Activated effector memory CD4-positive, alpha-beta T cell treated with Interleukin-2 at 50 U/mL for 16 hours (primary cell): ENCODE measurements at places on chromosomes 12 and 14.

- DNase-seq = no peak
These were observed 2.4 kb downstream of the LGR5 start for GRCh38 chr12:71441836-71442566.

DNA sequence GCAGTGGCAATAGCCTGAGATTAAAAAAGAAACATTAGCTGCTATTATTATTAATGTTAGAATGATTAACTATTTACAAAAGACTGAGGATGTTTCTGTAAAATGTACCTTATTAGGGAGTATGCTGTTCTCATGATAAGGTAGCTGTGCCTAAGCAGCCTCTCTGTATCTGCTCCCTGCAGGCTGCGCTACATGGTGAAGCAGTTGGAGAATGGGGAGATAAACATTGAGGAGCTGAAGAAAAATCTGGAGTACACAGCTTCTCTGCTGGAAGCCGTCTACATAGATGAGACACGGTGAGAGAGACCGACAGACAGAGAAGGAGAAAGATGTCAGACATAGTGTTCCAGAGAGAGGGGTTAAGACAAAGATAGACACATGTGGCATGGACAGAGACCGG is 17.4 kb downstream of the PDE1B start:
- DNase-seq = no peak

DNA sequence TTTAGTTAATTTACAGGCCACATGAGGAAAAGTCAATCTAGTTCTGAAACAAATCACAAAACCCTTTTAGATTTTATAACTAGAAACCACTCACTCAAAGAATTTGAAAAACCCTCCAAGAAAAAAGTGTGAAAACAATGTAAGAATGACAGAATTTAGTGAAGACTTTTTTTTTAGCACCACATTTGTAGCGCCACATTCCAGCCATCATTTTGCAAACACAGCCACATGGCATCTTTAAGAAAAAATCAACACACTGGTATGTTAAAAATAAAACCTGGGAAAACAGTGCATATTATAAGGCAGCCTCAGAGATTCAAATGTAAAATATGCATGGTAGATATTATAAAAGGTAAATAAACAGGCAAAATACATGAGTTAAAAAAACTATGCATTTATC is 22.3 kb upstream of the ALX1 start:
- no peak for DNase-seq

GRCh38 chr12:104080764-104081163 is 16.4 kb downstream of the HCFC2 start:
- DNase-seq = no peak

DNA sequence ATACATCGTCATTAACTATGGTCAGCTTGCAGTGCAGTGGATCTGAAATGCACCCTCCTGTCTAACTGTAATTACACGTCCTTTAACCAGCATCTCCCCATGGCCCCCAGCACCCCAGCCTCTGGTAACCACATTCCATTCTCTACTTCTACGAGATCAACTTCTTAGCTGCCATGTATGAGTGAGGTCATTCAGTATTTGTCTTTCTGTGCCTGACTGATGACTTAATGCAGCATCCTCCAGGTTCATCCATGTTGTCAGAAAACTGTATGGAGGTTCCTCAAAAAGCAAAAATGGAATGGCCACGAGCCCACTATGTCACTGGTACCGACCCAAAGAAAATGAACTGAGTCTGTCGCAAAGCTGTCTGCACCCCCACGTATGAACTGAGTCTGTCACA is 107.3 kb downstream of the RIMBP2 start:
- no peak for DNase-seq

- DNase-seq = no peak
These were observed 3.6 kb upstream of the KRT6A start for GRCh38 chr12:52496590-52497071.

GRCh38 chr14:23115039-23115731 is 3.9 kb downstream of the CEBPE start:
- DNase-seq = no peak

DNA sequence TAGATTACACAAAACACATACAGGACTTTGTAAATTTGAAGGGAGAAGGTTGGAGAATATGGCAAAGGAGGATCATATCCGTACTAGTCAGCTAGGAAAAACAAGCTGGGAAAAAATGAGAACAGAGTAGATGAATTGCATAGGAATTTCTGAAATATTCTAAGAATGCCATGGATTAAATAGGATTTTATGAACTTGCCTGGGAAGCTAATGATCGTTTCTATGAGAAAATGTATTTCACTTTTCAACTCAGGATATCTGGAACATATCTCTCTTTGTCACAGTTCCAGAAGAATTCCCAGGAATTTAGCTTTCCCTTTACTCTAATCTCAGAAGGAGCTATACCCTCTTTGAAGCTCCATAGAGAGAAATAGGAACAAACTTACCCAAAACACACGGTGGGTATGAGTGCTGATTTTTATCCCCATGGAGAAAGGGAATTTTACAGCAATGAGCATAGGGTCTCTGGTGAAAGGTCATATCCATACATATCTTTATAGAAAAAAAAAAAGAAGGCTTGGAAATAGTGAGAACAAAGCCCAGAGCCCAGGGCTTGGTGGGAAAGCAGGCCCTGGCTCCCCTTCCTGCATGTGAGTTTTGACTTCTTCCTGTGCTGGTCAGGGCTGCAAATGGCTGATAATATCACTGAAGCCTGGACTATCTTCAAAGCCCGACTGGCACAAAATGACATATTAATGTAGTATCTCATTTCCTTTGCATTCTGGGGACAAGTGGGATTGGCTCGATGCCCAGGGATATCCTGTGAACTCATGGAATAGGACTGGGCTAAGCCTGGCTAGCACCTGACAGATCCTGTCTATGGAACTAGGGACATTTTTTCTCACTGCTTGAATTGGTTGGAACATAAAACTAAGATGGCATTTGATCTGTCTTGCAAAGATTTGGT is 136.3 kb downstream of the AEBP2 start:
- DNase-seq = no peak

- no peak for DNase-seq
These were observed 1.5 kb upstream of the ZBTB42 start for GRCh38 chr14:104799244-104800014.

DNA sequence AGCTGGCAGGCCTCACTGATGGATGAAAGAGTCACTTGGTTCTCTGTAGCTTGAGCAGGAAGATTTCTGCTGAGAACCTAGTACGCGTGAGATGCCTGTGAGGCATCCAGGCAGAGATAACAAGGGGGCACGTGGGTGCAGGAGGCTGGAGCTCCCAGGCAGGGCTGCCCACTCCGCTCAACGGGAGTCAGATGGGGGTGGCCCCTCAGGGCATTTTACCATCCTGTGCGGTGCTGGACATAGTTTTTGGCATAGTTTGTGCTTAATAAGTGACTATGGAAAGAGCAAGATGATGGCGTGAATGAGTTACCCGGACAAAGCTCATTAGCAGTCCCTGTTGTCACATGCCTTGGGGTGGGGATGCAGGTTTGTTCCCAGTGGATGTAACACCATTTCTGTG is 182.8 kb downstream of the TSPAN9 start:
- DNase-seq = no peak

DNA sequence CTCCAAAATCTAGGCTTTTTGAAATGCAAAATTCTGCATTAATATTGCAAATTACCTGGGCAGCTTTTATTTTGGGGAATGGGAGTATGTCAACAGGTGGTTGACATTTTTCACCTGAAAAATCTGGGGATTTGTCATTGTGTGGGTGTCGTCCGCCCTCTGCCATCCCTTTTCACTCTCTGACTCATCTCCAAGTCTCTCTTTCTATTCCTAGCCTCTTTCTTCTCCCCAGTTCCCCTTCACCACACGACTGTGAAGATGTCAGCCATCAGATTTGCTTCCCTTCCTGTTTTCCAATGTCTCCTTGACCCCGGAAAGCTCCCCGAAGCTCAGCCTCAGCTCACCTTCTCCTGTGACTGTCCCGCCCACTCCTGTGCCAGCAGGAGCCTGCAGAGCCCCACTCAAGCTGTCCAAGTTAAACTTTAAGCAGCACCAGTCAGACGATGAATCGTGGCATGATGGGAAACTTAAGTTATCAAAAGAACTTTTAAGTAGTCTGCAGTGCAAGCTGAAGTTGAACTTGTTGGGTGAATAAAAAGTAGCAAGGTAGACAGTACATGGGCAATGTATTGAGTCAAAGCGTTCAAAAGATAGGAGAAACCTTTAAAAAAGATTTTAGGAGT is 590.2 kb downstream of the VRK1 start:
- DNase-seq = no peak

- no peak for DNase-seq
These were observed 187.3 kb downstream of the MIPOL1 start for GRCh38 chr14:37384870-37385596.

DNA sequence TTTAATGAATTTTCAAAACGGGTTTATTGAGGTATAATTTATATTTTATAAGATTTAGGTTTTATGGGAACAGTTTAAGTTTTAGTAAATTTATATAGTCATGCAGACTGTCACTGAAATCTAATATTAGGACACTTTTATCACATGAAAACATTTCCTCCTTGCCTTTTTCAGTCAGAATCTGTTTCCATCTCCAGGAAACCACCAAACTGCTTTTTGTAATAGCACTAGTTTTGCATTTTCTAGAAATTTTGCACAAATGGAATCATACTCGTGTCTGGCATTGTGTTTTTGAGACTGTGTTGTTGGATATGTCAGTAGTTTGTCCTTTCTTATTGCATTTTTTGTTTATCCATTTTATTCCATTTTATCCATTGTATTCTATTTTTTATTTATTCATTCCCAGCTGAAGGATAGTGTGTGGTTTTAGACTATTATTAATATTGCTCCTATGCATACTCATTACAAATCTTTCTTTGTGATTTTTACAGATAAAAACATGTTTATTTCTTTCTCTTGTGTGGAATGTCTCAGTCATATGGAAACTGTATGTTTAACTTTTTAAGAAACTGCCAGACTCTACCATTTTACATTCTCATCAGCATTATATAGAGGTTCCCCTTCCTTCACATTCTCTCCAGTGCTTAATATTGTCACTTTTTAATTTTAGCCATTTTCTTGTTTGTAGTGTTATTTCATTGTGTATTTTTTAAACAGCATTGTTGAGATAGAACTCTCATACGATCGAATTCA is 26.5 kb downstream of the PALS1 start:
- no peak for DNase-seq

DNA sequence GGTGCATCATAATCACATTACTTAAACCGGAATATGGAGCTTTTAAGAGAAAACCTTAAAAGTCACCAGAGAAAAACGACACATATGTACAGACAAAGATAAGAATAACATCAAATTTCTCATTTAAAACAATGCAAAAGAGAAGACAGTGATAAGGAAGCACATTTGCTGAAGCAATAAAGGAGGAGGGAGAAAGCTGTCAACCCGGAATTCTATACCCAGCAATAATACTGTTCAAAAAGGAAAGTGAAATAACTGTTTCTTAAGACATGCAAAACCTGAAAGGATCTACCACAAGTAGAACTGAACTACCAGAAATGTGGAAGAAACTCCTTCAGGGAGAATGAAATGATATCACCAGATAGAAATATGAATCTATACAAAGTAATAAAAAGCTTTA is 15.4 kb downstream of the SLC6A13 start:
- no peak for DNase-seq

GRCh38 chr12:107042801-107043200 is 50.5 kb downstream of the CRY1 start:
- DNase-seq = no peak

- no peak for DNase-seq
These were observed 68.1 kb downstream of the ETNK1 start for GRCh38 chr12:22692964-22693555.

DNA sequence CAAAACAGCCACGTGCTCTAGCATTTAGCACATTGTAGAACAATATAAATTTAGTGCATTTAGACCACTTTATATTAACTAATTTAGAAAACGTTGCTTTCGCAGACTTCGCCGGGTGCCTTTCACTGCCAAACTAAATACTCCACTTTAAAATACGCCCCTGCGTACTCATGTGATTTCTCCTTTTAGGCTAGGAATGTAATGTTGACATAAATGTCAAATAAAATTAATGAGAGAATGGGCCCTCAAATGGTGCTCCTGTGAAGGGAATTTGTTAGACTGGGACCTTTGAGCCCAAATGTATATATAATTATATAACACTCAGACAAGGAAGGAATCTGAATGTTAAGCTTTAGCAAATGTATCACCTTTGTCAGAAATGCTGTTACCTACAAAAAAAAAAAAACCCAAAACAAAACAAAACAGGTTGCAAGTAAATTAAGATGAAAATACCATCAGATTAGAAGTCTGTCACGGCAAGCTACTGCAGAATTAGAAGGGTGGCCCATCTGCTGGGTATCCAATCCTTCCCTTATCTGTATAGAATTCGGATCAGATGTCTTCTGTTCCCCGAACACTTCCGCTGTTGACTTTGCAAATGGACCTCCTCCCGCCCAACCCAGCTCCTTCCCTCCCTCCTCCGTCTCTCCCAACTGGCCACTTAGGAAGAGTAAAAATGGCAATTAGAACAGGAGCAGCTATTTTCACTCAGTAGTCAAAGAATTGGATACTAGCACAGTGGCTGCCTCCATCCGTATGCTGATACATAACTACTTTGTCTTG is 159.3 kb upstream of the FOXN3 start:
- no peak for DNase-seq

DNA sequence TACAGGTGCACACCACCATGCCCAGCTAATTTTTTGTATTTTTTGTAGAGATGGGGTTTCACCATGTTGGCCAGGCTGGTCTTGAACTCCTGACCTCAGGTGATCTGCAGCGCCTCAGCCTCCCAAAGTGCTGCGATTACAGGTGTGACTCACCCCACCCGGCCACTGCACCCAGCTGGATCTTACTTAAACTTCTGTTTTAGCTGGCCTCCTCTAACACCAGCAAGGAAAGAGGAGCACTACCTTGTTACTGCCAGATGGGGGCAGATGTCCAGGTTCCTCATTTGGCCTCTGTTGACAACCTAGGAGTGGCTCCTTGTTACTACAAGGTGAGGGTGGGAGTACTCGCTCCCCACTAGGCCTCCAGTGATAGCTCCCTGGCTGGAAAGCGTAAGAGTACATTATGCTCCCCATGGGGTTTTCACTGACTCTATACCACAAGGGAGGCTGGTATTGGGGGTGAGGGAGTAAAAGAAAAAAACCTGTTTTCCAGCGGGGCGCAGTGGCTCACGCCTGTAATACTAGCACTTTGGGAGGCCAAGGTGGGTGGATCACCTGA is 13.2 kb upstream of the ARF6 start:
- DNase-seq = peak; percentile 41

GRCh38 chr12:94545935-94546771 is 86.5 kb upstream of the CEP83 start:
- DNase-seq = no peak

DNA sequence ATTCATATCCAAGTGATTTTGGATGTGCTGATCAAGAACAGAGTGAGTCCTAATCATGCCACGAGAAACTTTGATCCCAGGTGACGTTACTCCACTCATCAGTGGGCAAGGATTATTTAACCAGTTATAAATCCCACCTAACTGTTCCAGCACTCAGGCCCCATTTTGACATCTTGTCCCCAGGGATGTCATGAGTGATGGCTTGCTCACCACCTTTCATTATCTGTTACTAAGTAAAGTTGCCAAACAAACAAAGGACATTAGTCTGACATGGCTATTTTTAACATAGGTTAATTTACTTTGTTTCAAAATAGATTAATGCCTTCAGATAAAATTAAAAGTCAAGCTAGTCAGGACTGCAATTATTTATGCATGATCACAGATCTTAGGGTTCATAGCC is 255.9 kb downstream of the ACSS3 start:
- DNase-seq = no peak

- no peak for DNase-seq
These were observed 1.1 kb downstream of the TSPAN9 start for GRCh38 chr12:3078086-3078820.

- DNase-seq = no peak
These were observed 183.8 kb downstream of the TTC7B start for GRCh38 chr14:90632451-90632850.

- no peak for DNase-seq
These were observed 15.7 kb upstream of the MAX start for GRCh38 chr14:65117769-65118745.
